Psoas muscle (tissue), 8 donors: ENCODE measurements at places on chromosomes 2 and 18. TPM values are rescaled to one million over a fixed set of nuclear protein-coding genes. Genes with fewer than 3 reads are reported as not detected.

ZSWIM2 gene
- not detected for total RNA-seq

GATA6 gene
- total RNA-seq = 0.92 TPM

COL4A3 gene
- 8.9 TPM for total RNA-seq

CRYGC gene
- total RNA-seq = not detected

VSNL1 gene
- total RNA-seq = not detected
